GM04503 (cell line): ENCODE measurements at places on chromosomes 12 and 14.
A peak's percentile ranks its signal among the peaks of the same experiment; 100 is the strongest.

GRCh38 chr14:105149146-105149781, 19.3 kb downstream of the JAG2 start:
- DNase-seq, result no peak

GRCh38 chr12:29634057-29634456, 136.6 kb upstream of the OVCH1 start:
- no peak for DNase-seq

DNA sequence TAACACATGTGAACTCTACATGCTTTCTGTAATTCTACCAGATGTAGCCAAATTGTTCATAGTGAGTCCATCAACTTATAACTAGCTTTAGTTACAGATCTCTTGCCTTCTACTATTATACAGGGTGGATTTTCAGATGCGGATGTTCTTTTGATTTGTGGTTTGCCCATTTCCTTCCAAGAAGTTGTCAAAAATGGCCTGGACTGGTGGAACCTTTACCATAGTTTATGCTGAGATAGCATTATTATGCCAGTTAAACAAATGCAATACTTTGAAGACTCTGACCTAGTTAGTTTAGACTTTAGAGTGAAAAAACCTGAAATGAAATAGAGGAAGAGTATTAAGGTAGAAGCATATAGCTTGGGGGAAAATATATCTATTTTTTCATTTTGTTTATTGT, 27.4 kb upstream of the CFL2 start:
- DNase-seq, result no peak

DNA sequence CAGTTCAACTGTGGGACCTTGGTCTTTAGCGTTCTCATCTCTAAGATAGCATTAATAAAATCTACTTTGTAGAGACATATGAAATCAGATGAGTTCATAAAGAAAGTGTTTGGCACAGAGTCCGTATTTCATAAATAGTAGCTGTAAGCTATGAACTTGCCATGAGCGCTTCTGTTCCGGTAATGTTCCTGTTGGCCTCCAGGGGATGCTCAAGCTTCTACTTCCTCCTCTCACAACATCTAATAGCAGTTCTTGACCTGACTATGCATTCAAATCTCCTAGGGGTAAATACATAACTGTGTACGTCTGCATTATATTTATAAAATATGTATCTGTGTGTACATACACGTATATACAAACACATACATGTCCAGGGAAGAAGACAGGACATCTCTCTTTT, 288.2 kb upstream of the TMPO start:
- no peak for DNase-seq

DNA sequence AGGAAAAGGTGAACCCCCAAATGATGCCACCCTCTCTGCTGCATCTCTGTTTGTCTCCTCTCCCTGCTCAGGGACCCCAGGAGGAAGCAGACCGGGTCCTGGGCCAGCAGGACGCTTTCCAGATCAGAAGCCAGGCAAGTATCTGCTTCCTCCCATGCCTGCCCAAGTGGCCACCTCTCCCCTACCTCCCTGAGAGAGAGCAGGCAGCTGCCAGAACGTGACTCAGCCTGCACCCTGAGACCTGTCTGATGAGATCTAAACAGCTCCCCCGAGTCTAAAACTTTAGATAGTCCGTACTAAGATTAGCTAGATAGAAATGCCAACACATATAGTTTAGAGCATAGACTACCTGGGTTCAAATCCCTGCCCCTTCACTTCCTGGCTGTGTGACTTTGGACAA, 31.2 kb upstream of the OAS1 start:
- DNase-seq, result no peak

DNA sequence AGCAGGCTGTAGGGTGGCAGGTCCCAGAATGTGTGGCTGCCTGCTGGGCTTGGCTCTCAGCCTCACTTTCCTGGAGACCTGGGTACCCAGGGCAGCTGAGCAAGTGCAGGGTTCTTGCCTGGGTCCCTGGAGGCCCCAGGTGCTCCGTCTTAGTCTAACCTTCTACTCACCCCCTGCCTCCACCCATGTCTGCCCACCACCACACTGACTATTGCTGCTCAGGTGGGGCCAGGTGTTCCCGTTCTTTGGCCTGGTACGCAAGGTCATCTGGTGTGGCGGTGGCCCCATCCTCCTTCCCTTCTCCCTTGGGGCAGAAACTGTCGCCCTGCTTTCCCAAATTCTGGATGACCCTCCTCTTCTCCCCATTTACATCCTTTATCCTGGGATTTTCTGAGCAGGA, 319.9 kb downstream of the TMEM121 start:
- DNase-seq, result no peak

DNA sequence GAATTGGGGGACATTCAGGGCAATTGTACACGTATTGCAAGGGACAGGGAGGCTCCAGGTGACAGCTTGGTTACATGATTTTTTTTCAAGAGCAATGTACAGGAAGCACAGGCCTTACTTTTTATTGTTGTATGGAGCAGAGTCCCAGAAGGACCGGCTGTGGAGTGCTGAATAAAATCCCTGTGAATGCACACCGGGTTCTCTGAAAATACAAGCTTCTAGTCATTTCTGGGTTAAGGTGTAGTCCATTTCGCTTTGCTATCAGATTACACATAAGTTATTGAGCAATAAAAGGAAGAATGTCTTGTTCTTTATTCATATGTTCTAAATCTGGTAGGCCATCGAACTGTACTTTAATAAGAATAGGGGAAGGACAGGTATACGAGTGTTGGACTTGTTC, 52.2 kb downstream of the PDE3A start:
- DNase-seq, result no peak

GRCh38 chr12:106415134-106415533, 57.6 kb downstream of the POLR3B start:
- peak; percentile 21 for DNase-seq

GRCh38 chr12:51369581-51369980, 21.6 kb downstream of the GALNT6 start:
- no peak for DNase-seq

- DNase-seq, result no peak
Observed at GRCh38 chr12:86170051-86170450, 86.1 kb downstream of the MGAT4C start.

GRCh38 chr14:99524804-99525698, 43.8 kb downstream of the CCNK start:
- no peak for DNase-seq

DNA sequence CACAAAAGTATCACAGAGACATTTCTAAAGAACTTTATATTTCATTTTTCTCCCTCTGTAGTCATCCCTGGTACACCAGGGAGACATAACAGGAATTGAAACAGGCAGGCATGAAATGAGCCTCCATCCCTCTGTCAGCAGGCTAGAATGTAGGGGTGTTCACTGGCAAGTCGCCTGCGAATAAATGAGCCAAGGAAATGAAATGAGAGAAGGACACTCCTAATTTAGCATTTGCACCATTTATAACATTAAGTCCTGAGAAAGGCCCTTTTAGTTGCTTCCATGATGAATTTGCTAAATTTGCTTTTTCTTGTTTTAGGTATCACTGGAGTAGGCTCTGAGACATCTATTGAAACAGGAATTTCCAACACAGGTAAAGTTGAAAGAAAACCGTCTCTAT, 192.4 kb upstream of the CNTN1 start:
- no peak for DNase-seq

GRCh38 chr14:56555921-56556570, 23.6 kb upstream of the TMEM260 start:
- no peak for DNase-seq

DNA sequence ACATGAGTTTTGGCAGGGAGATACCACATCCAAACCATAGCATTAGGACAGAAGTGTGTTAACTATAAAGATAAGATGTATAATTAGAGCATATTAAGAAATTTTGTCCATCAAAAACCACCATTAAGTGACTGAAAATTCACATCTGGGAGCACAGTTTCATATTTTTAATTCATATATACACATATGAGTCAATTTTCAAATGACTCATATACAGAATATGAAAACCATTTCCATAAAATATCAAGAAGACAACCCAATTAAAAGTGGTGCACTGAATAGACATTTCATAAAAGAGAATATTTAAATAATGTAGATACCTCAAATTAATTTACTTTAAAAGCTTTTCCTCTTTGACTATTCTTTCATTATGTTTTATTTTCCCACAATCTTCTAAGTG, 25.3 kb downstream of the MUCL1 start:
- DNase-seq, result no peak

DNA sequence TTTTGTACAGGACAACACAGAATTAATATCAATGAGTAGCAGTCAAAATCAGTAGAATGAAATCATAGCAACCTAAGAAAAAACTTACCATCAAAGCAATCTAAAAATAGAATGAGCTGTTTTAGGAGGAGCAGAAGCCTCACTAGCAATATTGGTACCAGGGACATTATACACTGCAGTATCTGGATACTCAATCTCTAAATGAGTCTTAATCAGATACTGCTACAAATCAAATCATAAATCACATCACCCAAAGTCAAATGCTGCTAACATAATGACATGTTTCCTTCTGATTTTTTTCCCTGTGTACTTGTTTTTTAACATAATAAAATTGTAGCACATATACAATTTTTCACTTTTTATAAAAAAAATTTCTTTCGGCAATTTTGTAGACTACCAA, 8.0 kb downstream of the RPS29 start:
- DNase-seq, result no peak

DNA sequence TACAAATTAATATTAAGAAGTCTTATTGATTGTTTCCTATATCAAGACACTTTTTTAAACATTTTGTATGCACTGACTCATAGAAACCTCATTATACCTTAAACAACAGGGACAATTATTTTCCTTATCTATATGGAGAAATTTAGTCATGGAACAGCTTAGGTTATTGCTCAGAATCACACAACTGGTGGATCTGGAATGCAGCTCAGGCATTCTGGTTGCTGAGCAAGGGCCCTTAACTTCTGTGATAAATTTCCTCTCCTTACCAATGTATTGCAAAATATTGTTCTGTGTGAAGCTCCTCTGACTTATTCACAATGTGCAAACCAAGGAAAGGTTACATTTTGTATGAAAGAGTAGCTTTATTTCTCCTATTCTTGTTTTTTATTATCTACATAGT, 817.8 kb downstream of the LRFN5 start:
- no peak for DNase-seq

DNA sequence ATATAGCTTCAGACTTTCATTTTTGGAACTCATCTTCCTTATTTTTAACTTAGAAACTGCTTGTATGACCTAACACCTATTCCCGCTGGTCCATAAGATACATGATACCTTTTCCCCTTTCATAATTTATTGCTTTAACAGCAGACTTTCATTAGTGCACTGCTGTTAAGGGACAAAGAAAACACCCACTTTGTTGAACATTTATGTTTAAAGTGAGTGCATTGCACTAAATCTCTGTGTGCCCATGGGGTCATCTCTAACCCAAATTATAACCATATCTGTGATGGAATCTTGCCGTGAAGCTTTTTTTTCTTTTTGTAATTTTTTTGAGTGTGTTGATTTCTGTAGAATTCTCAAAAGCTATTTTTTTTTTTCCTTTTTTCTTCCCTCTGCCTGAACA, 261.8 kb downstream of the TMTC2 start:
- DNase-seq, result no peak

GRCh38 chr14:39731912-39732311, 299.7 kb upstream of the FBXO33 start:
- no peak for DNase-seq

- DNase-seq, result no peak
Observed at GRCh38 chr14:58805605-58806409, 168.0 kb downstream of the DACT1 start.

DNA sequence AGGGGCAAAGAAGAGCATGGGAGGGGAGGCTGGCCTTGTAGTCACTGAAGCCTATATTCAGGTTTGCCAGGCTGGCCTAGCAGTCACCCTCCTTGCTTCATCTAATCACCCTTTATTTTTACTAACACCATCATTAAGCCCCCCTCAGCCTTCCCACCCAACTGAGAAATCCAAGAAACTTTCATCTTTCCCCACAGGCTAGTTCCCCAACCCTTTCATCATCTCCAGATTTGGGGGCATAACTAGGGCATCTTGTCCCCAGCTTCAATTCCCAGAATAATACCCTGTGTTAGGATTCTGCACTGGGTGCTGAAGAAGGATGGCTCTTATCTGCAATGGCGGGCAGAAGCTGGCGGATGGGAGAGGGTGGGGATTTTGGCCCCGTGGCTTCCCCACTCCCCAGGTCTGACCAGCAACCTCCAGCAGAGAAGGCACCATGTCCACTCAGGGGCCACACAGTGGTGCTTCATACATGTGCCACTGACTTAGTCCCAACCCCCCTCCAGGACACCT, 6.9 kb downstream of the PCK2 start:
- DNase-seq, result no peak

- DNase-seq, result no peak
Observed at GRCh38 chr14:65810322-65810721, 397.8 kb downstream of the FUT8 start.

GRCh38 chr12:28036940-28037339, 64.4 kb upstream of the PTHLH start:
- DNase-seq, result no peak

DNA sequence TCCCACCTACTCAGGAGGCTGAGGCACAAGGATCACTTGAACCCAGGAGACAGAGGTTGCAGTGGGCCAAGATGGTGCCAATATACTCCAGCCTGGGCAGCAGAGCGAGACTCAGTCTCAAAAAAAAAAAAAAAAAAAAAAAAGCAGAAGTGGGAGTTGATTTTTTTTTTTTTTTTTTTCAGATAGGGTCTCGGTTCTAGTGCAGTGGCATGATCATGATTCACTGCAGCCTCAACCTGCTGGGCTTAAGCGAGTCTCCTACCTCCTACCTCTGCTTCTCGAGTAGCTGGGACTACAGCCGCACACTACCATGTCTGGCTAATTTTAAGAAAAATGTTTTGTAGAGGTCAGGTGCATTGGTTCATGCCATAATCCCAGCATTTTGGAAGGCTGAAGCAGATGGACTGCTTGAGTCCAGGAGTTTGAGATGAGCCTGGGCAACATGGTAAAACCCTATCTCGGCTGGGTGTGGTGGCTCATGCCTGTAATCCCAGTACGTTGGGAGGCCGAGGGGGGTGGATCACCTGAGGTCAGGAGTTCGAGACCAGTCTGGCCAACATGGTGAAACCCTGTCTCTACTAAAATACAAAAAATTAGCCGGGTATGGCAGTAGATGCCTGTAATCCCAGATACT, 16.3 kb upstream of the HSP90AA1 start:
- DNase-seq, result no peak

GRCh38 chr14:21100931-21101330, at the start of gene TMEM253:
TMEM253 (plus strand) TSS chr14:21101066; CDS start chr14:21101344, 278 bp downstream.
- DNase-seq, result no peak

DNA sequence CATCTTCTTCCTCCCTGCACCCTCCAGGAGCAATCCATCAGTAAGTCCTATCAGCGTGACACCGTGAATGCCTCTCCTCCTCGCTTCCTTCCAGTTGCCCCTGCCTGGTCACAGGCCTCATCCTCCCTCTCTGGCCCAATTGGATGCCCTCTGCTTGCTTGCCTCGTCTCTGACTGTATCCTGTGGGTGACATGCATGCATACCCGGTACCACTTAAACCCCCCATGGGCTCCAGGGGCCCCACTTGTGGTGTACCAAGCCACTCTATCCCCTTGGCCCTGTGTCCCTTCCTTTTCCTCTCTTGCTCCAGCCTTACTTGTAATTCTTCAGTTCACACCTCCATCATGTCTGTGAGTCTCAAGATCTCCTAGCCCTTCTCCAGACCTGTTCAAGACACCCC, 106.0 kb upstream of the RTL1 start:
- no peak for DNase-seq
